Vagina (tissue), 2 donors: ENCODE measurements at places on chromosomes 6 and 20. TPM values are rescaled to one million over a fixed set of nuclear protein-coding genes. Genes with fewer than 3 reads are reported as not detected.

Gene MCCD1
- total RNA-seq: not detected

GRCh38 chr20:62470001-62470400 is 5.8 kb downstream of the GATA5 start:
- DNase-seq: no peak

DNA sequence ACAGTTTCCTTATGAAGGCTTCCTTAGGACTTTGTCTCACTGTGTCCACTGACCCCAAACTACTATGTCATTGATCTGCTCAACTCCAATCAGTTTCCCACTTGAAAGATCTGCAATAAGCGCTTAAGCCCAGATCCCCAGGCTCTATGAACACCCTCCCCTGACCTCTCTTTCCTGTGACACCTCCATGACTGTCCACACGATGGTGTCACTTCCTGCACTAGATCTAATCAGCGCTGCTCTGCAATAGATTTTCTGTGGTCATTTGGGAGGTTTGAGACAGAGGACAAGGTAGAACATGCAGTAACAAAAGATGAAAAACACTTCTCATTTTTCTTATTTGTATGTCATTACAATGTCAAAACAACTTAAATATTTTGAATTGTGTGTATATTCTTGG is 304.6 kb upstream of the AGPAT4 start:
- no peak for DNase-seq

DNA sequence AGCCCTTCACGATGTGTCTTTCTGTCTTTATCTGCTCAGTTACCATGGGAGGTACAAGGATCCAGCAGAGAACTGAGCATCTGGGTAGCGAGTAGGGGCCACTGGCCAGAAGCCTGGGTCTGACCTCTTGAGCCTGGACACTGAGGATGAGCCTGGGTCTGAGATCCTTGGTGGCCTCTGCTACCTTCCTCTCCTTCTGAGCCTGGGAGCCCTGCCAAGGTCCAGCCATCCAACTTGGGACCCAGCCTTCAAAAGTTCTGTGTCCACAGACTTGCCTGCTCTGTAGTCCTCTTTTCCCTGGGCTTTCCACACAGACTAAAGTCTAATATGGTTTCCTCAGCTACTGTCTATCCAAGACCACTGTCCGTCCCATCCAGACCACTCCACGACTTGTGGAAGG is 60.2 kb upstream of the NAA20 start:
- DNase-seq: no peak

- DNase-seq: no peak
Measured at GRCh38 chr6:17039266-17039665, 62.6 kb upstream of the STMND1 start.

GRCh38 chr6:109471105-109471810 is 11.8 kb downstream of the ZBTB24 start:
- peak; percentile 60 for DNase-seq

DNA sequence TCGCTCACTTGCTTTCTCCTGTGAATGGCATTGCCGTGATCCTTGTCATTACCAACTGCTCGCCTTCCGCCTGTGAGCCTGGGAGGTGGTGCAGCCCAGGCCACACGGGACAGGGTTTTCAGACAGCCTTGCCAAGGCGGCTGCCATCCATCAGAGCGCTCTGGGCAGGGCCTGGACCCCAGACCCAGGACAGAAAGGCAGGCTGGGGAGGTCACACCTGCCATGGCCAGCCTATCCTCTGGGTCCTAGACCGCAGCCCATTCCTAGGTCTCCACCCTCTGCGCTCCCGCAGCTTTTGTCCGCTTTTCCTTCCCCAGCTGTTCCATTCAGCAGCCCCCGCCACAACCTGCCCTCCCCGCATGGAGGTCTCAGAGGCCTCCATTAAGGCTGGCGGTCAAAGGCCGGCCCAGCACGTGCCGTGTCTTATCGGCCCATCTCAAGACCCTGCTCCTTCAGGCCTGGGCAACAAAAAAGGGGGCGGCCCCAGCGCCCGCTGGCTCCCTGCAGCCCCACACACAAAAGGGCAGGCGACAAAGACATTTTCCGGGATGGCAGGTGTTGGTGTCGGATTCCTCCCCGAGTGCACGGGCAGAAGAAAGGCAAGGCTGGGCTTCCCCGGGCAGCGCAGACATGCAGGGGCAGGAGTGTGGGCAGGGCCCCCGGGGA is 28.1 kb downstream of the INSM1 start:
- no peak for DNase-seq

DNA sequence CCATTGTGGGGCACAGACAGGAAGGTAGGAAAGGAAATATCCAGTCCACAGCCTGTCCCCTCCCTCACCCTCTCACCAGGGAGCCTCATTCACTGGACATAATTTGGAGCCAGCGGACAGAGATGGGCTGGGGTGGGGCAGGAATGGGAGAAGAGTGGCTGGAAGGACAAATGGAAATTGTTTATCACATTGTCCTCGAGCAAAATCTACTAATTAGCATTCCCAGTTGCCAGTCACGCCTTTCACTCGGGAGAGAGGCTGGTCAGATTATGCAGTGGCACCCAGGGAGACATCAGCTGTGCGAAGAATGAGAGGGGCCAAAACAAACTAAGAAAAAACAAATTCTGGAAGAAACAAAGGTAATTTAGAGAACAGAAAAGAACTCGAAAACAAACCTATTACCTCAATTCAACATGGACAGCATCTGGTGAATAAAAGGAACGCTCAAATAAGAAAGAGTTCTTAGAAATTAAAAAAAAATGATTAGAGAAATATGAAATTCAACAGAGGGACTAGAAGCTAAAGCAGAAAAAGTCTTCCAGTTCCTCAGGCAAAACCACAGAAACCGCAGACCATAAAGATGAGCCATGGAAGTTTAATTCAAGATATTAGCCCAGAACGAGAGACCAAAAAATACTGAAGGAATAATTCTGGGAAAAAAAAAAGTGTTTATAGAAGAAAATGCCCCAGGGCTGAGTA is 108.5 kb upstream of the RALGAPA2 start:
- no peak for DNase-seq

DNA sequence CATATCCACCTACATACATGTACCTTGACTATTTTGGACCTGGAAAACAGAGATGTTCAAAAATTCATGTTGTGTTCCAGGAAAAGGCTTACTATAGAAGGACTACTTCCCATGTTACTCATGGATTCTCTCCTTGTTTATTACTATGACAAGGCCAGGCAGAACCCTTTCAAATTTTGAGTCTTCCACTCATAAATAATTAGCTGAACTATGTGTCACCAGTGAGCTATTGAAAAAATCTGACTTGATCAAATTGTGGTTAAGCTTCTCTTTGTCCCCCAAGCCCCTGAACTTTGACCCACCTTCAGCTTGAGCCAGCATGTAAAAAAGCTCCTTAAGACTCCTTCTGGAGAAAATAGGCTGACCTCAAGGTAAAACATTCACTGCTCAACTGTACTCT is 1142.8 kb upstream of the EYS start:
- no peak for DNase-seq
